ENCODE measurements at places on chromosomes 3 and 15.

- DNase-seq: no peak
These were observed 148.5 kb upstream of the CTDSPL start for GRCh38 chr3:37712918-37713817.

GRCh38 chr3:36992806-36993325 is at the start of gene EPM2AIP1:
Gene EPM2AIP1 (minus strand): TSS chr3:36993131. CDS start chr3:36993077, 54 bp downstream.
- peak; percentile 100 for DNase-seq

GRCh38 chr15:43253431-43254403 is 13.0 kb downstream of the TGM5 start:
- peak; percentile 54 for DNase-seq

DNA sequence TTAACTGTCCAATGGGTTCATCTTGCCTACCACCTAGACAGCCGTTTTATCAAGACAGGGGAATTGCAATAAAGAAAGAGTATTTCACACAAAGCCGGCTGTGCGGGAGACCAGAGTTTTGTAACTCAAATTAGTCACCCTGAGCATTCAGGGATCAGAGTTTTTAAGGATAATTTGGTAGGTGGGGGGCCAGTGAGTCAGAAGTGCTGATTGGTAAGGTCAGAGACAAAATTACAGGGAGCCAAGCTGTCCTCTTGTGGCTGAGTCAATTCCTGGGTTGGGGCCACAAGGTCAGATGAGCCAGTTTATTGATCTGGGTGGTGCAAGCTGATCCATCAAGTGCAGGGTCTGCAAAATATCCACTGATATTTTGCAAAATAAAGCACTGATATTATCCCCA is 29.9 kb upstream of the GPD1L start:
- DNase-seq: no peak

DNA sequence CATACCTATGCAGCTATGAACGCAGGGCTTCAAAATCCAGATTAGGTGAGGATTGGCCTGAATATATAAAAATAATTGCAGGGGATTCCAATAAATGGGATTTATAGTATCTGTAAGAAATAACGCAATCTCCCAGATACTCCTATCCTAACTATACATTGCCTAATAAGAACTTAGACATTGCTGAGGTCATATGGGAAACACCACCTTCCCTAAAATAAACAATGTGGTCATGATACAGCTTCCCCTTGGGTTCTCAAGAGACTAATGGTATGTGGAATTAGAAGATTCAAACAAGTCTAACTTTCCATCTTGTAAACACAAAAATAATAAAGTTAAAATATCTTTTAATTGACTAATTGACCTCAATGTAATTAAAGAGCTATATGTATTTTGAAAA is 28.2 kb downstream of the UBE3A start:
- DNase-seq: no peak

- DNase-seq: no peak
These were observed 92.7 kb downstream of the BOC start for GRCh38 chr3:113304102-113304501.

GRCh38 chr15:90009301-90010022 is 8.3 kb downstream of the ZNF710 start:
- no peak for DNase-seq

- no peak for DNase-seq
These were observed 106.0 kb downstream of the THRB start for GRCh38 chr3:24388611-24389010.

- no peak for DNase-seq
These were observed 489.8 kb upstream of the PROK2 start for GRCh38 chr3:72274493-72275330.

DNA sequence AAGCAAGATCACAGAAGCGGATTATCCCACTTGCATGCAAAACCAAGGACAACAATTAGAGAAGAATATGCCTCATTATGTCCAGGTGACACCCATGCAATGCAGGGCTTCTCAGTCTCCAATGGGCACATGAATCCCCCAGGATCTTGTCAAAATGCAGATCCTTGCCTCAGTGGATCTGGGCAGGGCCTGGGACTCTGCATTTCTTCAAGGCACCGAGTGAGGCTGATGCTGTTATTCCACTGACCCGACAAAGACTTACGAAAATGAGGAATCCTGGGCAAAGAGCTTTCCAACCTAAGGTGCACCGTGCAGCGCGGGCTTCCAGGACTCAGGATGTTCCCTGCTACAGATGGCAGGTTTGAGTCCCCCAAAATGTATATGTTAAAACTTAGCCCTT is 99.2 kb downstream of the ATP10A start:
- no peak for DNase-seq

DNA sequence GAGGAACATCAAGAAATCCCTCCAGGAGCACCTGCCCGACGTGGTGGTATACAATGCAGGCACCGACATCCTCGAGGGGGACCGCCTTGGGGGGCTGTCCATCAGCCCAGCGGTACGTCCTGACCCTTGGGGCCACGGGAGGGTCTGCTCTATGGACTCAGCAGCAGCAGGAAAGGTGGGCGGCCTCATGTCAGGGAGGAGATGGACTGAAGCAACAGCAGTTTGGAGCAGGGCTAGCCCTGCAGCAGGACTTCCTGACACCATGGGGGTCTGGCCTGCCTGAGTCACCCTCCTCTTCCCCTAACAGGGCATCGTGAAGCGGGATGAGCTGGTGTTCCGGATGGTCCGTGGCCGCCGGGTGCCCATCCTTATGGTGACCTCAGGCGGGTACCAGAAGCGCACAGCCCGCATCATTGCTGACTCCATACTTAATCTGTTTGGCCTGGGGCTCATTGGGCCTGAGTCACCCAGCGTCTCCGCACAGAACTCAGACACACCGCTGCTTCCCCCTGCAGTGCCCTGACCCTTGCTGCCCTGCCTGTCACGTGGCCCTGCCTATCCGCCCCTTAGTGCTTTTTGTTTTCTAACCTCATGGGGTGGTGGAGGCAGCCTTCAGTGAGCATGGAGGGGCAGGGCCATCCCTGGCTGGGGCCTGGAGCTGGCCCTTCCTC is 24.2 kb downstream of the HDAC11 start:
- no peak for DNase-seq

DNA sequence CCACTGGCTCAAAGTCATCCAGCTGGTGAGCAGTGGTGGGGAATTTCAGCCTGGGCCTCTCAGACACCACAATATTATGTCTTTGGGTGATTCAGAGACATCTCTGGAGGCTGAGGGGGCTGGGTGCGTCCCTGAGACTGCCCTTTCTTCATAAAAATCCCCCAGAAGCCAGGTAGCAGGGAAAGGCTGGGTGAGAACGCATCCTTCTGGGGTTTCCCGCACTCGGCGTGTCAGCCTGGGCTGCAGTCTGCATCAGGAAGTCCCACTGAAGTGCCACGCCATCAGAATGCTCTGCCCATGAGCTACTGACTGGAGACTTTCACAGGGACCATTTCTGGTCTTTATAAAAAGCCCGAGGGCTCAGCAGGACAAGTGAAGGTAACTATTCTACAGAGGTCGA is 148.8 kb upstream of the SLC6A11 start:
- DNase-seq: no peak

DNA sequence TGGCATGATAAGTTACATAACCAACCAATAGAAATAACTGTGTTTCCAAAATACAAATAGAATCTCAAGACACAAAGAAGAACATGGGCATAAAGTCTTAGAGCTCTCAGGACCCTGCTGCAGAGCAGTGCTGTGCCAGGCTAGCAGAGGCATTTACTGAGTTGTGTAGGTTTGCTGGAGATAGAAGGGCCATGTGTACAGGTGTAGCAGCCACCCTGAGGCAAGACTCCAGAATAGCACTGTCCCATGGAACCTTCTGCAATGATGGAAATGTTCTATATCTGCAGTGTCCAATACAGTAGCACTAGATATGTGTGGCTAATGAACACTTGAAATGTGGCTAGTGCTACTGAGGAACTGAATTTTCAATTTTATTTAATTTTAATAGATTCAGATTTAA is 267.0 kb upstream of the UMPS start:
- DNase-seq: no peak

- DNase-seq: no peak
These were observed 3.6 kb downstream of the WHAMM start for GRCh38 chr15:82812994-82813393.

GRCh38 chr3:138401834-138402233 is 32.6 kb upstream of the ESYT3 start:
- DNase-seq: no peak
